ENCODE measurements at places on chromosomes 7 and 10.
A peak's percentile ranks its signal among the peaks of the same experiment; 100 is the strongest.

GRCh38 chr10:44334621-44335184, 50.2 kb downstream of the CXCL12 start:
- no peak for DNase-seq

DNA sequence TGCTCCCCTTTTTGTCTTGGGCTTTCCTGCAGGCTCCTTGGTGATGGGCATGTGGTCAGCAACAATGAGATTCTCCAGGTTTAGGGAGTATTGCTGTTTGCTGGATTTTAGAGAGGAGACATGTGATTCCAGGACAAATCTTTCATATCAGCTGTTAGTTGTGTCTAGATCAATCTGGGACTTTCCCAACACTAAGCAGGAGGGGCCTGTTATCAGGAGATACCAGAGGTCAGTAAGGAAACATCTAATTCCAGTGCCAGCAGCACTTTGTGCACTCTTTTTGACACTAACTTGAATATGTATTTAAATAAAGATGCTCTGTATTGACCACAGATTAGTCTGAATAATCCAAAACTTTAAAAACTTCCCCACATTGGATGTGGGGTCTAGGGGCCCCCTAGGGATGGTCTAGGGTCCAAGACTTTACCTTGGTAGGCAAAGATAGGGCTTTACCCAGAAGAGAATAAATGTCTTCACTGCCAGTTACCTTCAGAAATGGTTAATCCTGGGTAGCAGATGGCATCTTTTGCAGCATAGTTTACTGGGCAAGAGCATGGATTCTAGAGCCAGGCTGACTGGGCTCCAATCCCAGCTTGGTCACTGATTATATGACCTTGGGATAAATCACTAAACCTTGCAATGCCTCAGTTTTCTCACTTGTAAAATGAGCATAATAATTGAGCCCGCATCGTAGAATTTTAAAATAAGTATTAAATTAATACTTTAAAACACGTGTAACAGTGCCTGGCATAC, 6.4 kb upstream of the FIGNL1 start:
- no peak for DNase-seq

DNA sequence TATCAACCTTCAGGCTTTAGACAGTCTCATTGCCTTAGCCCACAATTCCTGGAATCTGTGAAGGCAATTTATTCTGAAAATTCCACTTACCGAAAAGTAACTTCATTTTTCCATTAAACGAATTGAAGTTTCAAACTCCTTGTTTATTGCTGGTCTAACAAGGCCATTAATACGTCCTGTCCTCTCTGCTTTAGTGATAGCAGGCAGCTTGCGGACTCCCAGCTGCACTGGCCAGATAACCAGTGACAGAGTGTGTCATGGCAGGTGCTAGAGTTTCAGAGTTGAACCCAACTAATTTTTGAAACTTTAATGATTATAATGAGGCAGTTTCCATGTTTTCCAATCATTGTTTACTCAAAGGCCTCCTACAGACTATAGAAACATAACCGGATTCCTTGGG, 31.1 kb downstream of the LOXL4 start:
- no peak for DNase-seq

DNA sequence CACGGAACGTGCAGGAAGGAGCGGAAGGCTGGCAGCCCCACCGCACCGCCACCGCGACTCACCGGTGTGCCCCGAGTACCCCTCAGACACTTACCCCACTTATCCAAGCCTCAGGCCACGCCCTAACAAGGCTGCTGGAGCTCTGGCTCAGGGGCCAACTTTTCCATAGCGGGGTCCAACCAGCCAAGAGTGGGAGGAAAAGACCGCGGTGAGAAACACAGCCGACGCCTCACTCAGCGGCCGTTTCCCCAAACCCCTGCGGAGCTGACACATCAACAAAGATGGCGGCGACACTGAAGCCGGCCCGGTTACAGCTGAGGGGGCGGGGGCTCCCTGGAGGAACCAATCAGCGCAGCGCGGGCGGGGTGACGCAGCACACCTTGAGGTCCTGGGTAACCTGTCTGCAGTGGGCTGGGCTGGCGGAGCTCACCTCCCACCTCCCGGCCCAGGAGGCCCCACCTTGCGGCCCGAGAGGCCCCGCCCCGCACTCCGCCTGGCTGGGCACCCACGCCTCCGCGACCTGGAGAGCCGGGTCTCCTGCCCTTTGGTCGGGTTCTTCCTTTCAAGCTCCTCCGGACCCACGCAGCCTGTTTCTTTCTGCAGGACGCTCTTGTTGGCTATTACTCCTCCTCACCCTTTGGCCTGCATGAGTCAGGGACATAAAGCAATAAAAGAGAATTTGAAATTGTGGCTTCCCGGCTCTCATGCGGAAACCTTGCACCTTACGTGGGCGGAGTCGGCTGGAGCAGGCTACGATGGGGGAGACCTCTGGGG, at the start of gene CCDC186:
TSS of gene CCDC186 (minus strand) at position 283 of the 774 bp plus-strand sequence. CDS start 10,935 bp downstream, outside the sequence.
- DNase-seq = peak; percentile 80

DNA sequence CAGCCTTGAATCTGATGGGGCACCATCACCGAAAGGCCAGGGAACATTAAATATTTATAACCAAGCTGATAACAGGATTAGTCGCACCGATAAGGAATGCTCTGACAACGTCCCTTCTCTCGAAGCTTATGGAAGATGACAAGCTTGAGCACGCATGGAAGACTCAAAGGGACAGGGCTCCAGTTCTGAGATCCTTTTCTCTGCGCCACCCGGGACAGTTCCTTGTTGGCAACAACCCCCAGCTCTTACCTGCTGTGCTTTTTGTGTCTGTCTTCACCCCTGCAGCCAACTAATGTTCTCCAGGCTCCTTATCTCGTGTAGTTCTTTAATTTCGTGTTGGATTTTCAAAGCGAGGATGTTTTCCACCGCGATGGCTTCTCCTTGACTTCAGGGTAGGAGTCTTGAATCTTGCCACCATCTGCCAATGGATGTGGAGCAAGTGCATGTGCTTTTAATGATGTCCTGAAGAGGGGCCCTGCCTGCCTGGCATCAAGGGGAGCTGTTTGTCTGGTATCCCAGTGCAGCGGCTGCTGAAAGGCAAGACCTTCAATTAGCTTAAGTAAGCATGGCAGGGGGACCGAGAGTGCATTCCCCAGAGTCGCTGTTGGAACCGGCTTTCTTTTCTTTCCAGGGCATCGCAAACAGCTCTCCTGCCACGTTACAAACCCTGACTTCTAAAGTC, 354 bp upstream of the FERD3L start:
- DNase-seq = no peak

GRCh38 chr7:50329775-50330174, 25.3 kb downstream of the IKZF1 start:
- DNase-seq = no peak

DNA sequence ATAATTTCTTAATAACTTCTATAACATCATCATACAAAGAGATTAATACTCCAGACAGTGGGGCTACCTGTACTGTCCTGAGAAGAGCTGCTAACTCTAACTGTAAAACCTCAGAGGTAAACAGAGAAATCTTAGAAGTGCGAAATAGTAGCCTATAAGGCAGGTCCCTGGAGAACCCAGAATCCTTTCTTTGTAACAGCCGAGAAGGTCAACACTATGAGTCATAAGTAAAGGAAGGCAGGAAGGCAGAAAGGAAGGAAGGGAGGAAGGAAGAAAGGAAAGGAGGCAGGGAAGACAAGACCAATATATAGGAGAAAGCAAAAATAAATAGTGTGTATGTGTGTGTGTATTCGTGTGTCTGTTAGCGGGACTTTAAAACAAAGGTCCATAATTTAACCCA, 540.6 kb downstream of the ZWINT start:
- DNase-seq = no peak
